ENCODE measurements at places on chromosomes 13 and 19. TPM values are rescaled to one million over a fixed set of nuclear protein-coding genes. Genes with fewer than 3 reads are reported as not detected.

The MAG gene
- 2.4 TPM for total RNA-seq

DNA sequence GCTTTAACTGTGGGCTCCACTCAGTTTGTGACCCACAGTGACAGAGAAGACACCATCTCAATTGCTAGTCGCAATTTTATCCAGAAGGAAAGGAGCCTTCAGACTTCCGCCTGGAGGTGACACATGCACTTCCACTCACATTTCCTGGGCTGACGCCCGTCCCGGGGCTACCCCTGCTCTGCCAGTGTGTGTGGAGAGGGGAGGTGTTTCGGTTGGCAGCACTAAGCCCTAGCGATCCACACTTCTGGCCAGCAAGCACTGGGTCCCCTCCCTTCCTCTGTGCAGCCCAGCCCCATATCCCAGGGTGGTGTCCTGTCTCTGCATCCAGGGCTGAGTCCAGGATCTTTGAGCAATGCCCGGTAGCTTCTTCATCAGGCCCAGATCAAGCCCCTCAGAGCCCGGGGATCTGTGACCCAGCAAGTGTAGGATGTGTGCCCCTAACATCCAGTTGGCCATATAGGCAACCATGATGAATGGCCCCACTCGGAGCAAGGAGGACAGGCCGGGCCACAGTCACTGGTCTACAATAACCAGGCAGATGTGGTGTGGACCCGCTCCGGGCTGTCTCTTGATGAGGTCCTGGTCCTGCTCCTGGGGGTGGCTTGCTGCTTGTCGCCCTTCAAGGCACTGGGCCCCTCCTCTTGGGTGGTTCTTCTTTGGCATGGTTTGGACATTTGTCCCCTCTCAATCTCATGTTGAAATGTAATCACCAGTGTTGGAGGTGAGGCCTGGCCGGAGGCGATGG is 141.9 kb upstream of the SPACA7 start:
- no peaks in the 10 kb centered on the region for H3K27me3 ChIP-seq
- H3K4me3 ChIP-seq: no peak overlapping the region
- no peak for DNase-seq
- no peak overlapping the region for H3K27ac ChIP-seq
- H3K36me3 ChIP-seq: no peaks in the 10 kb centered on the region
- H3K4me1 ChIP-seq: no peaks in the 10 kb centered on the region

The DLEU7 gene
- total RNA-seq: 0.42 TPM

GRCh38 chr19:34188408-34188807 is 16.1 kb downstream of the LSM14A start:
- H3K27me3 ChIP-seq: no peaks in the 10 kb centered on the region
- H3K36me3 ChIP-seq: peaks cover 8% of the 10 kb centered on the region
- no peak overlapping the region for H3K27ac ChIP-seq
- H3K4me3 ChIP-seq: no peak overlapping the region

DNA sequence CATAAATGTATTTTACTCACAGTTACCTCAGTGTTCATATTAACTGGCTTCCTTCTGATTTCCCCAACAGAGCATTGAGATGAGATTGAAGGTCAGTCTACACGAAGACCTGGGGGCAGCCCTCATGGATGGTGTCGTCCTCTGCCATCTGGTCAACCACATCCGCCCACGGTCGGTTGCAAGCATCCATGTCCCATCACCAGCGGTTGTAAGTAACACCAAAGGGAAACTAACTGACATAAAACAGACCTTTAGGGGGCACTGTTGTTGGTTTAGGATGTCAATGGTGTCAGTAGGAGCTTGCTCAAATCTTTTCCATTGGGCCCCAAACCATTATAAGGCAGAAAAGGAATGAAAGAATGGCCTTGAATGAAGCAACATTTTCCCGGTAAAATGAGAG is 68.2 kb downstream of the ESD start:
- H3K4me1 ChIP-seq: no peaks in the 10 kb centered on the region

DNA sequence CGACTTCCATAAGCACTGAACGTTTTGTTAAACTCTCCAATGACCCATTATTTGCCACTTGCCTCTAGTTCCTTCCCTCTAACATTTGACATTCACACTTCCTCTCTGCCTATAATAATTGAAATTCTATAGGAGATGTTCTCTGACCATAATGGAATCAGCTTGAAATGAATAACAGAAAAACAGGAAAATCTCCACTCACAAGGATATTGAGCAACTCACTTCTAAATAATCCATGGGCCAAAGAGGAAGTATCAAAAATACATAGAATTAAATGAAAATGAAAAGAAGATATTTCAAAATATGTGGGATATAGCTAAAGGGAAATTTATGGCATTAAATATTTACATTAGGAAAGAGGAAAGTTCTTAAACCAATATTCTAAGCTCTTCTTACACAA is 3.4 kb upstream of the FCGBP start:
- H3K27ac ChIP-seq: no peak overlapping the region
- H3K4me1 ChIP-seq: no peaks in the 10 kb centered on the region

The KLK3 gene
- not detected for total RNA-seq

The ERICH4 gene
- not detected for total RNA-seq

DNA sequence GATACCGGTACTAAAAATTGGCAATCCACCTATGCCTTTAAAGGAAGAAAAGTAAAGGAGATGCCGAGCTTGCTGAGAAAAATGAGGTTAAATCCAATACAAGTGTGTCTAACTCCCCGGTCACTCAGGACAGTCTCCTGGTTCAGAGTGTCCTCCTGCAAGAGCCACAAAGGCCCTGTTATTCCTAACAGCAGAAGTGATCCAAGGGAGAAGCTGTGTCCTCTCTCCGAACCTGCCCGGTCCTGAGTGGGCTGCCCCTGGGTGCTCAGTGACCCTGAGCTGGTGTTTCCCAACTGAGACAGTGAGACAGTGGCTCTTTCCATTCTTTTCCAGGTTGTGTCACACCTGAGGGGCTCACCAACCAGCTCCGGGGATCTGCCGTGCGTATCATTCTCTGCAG is 4.8 kb downstream of the GJB6 start:
- H3K36me3 ChIP-seq: no peaks in the 10 kb centered on the region
- no peak overlapping the region for H3K4me3 ChIP-seq
- H3K27me3 ChIP-seq: no peaks in the 10 kb centered on the region
- no peak overlapping the region for H3K27ac ChIP-seq
- peak; percentile 64 for DNase-seq

DNA sequence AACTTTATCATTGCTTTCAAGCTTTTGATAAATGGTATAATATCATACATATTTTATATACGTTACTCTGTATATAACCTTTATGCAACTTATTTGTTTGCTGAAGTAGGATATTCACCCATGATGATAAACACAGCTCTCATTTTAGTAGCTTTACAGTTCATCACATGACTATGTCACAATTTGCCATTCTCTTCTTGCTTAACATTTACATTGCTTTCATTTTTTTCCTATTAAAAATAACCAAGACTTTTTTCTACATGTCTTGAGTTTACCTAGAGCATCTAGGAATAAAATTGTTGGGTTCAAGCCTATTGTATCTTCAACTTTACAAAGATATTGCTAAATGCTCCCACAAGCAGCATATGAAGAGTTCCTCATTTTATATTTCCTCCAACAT is 54.0 kb downstream of the KCNRG start:
- no peak for DNase-seq
- no peak overlapping the region for H3K4me3 ChIP-seq
- peaks cover 4% of the 10 kb centered on the region for H3K36me3 ChIP-seq
- no peaks in the 10 kb centered on the region for H3K27me3 ChIP-seq

DNA sequence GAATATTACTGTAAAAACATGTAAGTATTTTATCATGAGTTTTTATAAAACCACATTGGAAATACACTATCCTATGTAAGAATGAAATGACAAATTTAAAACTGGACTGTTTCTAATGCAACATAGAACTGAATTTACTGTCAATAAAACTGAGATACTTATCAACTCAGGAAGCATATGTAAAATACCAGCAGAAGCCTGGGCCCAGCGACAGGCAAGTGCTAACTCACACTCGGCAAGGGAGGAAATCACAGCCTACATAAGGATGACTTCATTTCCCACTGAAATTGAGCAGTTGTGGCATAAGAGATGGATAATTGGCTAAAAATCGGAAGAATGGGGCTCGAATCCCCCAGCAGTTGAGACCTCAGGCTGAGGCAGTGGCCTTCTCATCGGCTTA is 12.1 kb downstream of the PROZ start:
- no peak for DNase-seq
- H3K4me3 ChIP-seq: no peak overlapping the region
- H3K4me1 ChIP-seq: no peaks in the 10 kb centered on the region
- peaks cover 5% of the 10 kb centered on the region for H3K36me3 ChIP-seq
- no peak overlapping the region for H3K27ac ChIP-seq

- no peaks in the 10 kb centered on the region for H3K4me1 ChIP-seq
- no peak overlapping the region for H3K4me3 ChIP-seq
- no peak for DNase-seq
- no peaks in the 10 kb centered on the region for H3K36me3 ChIP-seq
- H3K27ac ChIP-seq: peak overlapping the region; percentile 45
Measured at GRCh38 chr19:51811344-51811743, 16.4 kb downstream of the FPR3 start.

- H3K27ac ChIP-seq: no peak overlapping the region
- DNase-seq: no peak
- no peaks in the 10 kb centered on the region for H3K36me3 ChIP-seq
- no peaks in the 10 kb centered on the region for H3K27me3 ChIP-seq
- H3K4me3 ChIP-seq: no peak overlapping the region
Measured at GRCh38 chr19:33641956-33642498, 20.3 kb downstream of the CHST8 start.

- H3K4me3 ChIP-seq: no peak overlapping the region
- peaks cover 64% of the 10 kb centered on the region for H3K36me3 ChIP-seq
- H3K27ac ChIP-seq: no peak overlapping the region
- no peak for DNase-seq
Measured at GRCh38 chr13:47990427-47990826, 10.6 kb downstream of the SUCLA2 start.

The CYP4F12 gene
- 4.2 TPM for total RNA-seq

GRCh38 chr13:112573710-112574109 is 14.2 kb downstream of the TUBGCP3 start:
- H3K27me3 ChIP-seq: no peaks in the 10 kb centered on the region
- peak overlapping the region; percentile 5 for H3K27ac ChIP-seq
- DNase-seq: peak; percentile 45
- H3K4me3 ChIP-seq: no peak overlapping the region

- H3K4me1 ChIP-seq: peaks cover 18% of the 10 kb centered on the region
- H3K27me3 ChIP-seq: no peaks in the 10 kb centered on the region
- no peak overlapping the region for H3K27ac ChIP-seq
Measured at GRCh38 chr19:41133260-41133659, 19.0 kb downstream of the CYP2F1 start.

- H3K4me1 ChIP-seq: peaks cover 3% of the 10 kb centered on the region
- H3K27me3 ChIP-seq: no peaks in the 10 kb centered on the region
- H3K27ac ChIP-seq: no peak overlapping the region
- H3K4me3 ChIP-seq: no peak overlapping the region
- H3K36me3 ChIP-seq: no peaks in the 10 kb centered on the region
Measured at GRCh38 chr19:35088131-35088913, 27.3 kb upstream of the FXYD3 start.

The PROZ gene
- total RNA-seq: not detected

The KLK4 gene
- not detected for total RNA-seq

DNA sequence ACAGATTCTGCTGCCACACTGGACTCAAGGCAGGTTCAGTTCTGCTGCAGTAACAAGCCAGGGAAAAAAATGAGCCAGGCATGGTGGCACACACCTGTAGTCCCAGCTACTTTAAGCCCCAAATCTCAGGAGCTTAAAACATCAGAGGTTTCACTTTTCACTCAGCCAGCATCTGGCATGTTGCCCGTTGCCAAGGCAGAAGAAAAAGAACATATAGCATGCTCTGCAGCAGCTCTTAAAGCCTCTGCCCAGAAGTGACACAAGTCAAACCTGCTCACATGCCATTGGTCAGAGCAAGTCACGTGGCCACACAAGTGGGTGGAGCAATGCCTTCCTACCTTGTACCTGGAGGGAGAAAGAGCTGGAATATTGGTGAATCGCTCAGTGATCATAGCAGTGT is 14.7 kb upstream of the ADGRE5 start:
- peak; percentile 95 for DNase-seq
- H3K27ac ChIP-seq: no peak overlapping the region
- no peak overlapping the region for H3K4me3 ChIP-seq
- H3K36me3 ChIP-seq: no peaks in the 10 kb centered on the region

DNA sequence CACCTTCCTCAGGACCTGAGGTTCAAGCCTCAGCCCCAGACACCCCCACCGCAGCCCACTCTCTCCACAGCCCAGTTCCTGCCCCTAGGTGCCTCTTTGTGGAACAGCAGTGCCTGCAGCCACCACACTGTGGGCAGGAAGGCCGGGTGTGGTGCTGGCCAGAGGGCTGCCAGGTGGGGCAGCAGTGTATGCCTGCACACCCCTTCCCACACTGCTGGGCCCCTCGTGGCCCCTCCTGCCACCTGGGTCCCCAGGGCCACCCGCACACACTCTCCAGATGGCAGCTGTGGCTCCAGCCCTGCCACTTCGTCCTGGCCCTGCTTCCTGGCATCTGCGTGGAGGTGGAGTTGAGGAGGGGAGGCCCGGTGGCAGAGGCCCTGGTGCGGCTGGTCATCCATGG is 35.1 kb downstream of the HPN start:
- H3K4me3 ChIP-seq: no peak overlapping the region
- H3K27me3 ChIP-seq: no peaks in the 10 kb centered on the region
- no peaks in the 10 kb centered on the region for H3K36me3 ChIP-seq
- H3K27ac ChIP-seq: no peak overlapping the region

The RPL13A gene
- total RNA-seq: 2,353 TPM

DNA sequence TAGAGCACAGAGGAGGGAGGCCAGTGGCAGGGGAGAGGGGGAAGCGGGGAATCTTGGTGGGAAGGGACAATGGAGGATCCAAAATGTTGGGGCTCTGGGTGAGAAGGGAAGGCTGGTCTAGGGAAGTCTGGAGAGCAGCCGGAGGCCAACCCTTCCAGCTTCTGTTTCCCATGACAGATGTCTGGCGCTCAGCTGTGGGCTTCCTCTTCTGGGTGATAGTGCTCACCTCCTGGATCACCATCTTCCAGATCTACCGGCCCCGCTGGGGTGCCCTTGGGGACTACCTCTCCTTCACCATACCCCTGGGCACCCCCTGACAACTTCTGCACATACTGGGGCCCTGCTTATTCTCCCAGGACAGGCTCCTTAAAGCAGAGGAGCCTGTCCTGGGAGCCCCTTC is 1.1 kb downstream of the PSENEN start:
- H3K36me3 ChIP-seq: peaks cover 11% of the 10 kb centered on the region
- no peak for DNase-seq
- no peak overlapping the region for H3K4me3 ChIP-seq

GRCh38 chr13:98751367-98751782 is 1.1 kb downstream of the SLC15A1 start:
- no peak for DNase-seq
- no peaks in the 10 kb centered on the region for H3K27me3 ChIP-seq
- no peaks in the 10 kb centered on the region for H3K36me3 ChIP-seq
- H3K4me1 ChIP-seq: peaks cover 14% of the 10 kb centered on the region
- H3K27ac ChIP-seq: no peak overlapping the region

GRCh38 chr19:56687031-56687430 is 15.5 kb upstream of the ZNF835 start:
- H3K4me3 ChIP-seq: no peak overlapping the region
- H3K4me1 ChIP-seq: no peaks in the 10 kb centered on the region
- no peaks in the 10 kb centered on the region for H3K36me3 ChIP-seq
- no peak for DNase-seq
